ENCODE measurements at places on chromosomes 12 and 14.

GRCh38 chr12:13253966-13254760 is 57.6 kb downstream of the EMP1 start:
- DNase-seq = no peak

DNA sequence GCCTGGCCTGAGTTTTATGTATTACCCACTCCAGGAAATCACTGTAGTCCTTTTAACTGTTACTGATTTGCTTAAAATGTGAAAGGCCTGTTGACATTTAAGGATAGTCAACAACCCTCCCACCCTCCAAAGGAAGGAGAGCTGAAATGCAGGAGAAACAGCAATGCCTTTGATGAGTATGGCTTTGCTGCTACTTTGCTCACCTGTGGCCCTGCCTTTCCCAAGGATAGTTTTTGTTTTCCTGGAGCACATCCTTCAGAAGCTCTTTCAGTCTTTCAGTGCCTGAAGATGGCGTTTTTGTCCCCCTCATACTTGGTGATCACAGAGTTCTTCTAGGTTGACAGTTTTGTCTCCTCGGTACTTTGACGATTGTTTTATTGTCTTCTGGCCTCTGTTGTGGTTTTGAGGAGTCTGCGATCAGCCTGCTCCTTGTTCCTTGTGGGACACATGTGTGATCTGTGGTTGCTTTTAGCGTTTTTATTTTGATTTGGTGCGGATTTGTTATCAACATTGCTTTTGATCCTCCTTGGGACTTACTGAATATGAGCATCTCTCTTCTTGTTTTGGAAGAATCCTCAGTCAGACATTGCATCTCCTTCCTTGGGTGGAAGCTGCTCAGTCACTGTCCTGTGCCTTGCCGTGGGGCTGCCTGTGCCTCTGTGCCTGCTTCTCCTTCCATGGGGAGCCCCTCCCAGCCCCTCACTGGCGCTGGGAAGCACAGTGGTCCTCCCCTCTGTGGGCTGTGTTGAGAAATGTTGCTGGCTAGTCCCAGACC is 17.2 kb downstream of the PACS2 start:
- DNase-seq = no peak

DNA sequence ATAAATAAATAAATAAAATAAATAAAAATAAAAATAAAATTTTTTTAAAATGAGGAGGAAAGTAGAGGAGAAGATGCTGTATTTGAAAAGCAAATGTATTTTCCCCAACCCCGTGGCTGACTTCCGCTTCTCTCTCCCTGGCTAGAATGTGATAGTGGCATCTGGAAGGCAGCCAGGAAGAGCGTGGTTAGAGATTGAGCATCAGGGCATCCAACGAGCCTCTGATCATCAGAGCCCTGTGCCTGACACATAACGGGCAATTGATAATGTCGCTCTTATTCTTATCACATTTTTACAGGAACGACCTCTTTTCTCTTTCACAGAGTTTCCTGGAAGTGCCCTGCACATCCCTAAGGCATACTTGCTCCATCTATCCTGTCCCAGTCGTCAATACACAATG is 496.9 kb upstream of the TMEM132C start:
- no peak for DNase-seq

GRCh38 chr12:51848326-51848727 is at the start of gene FIGNL2:
Gene FIGNL2, minus strand, starts transcription at chr12:51848718. Its CDS starts 26,305 bp downstream, at chr12:51822413.
- no peak for DNase-seq
